CD4-positive, alpha-beta T cell treated with Interleukin-6 at 100 ng/mL for 8 hours (primary cell): ENCODE measurements at places on chromosomes 4 and X.
A peak's percentile ranks its signal among the peaks of the same experiment; 100 is the strongest.

DNA sequence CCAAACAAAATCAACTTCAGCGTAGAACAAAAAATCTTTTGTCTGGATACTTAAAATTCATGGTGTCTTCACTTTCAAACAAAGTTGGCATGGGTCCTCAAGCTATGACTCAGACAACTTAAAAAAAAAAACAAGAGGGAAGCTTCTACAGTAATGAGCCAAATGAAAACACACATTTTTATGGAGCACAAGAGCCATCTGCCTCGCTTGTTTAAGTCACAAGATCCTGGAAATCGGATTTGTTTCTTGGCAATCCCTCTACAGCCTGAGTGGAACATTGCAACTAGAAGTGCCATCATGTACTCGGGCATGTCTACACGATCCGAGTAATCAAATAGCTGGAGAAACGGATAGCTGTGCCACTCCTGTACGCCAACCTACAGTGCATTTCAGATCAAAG lies 22.6 kb downstream of the LAMP2 start:
- DNase-seq = no peak

GRCh38 chrX:149611623-149612175 lies 16.6 kb upstream of the HSFX2 start:
- no peak for DNase-seq

DNA sequence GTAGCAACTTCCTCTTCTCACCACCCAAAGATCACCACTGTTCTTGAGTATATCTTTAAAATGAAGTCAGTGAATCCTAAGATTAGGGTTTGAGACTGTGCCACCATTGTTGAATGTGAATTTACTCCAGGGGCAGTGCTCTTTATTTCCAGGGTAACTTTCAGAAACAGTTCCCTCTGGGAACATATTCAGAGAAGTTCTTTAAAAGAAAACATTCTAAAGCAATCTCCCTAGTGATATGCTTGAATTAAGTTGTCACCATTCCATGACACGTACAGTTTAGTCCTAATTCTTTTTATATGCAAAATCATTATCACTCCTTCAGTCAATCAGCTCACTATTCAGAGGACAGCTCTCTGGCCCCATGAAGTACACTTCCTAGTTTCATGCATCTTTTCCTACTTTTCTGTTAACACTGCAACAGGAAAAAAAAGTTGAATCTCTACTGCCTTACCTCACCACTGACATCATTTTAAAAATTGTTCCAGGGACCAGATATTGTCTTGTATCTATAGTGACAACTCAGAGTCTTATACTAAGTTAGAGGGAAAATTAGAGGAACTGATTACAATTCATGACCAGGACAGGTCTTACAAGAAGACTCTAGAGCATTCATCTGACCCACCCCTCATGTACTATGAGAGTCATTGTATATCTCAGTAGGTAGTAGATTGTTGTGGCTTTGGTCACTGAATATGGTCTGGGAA lies 49.8 kb downstream of the PARM1 start:
- no peak for DNase-seq

- no peak for DNase-seq
Observed at GRCh38 chrX:153821066-153821465, 9.3 kb downstream of the PDZD4 start.

GRCh38 chr4:185068837-185069236 lies 50.5 kb downstream of the HELT start:
- DNase-seq = no peak

GRCh38 chr4:126583509-126583908 lies 1049.2 kb upstream of the INTU start:
- DNase-seq = no peak

DNA sequence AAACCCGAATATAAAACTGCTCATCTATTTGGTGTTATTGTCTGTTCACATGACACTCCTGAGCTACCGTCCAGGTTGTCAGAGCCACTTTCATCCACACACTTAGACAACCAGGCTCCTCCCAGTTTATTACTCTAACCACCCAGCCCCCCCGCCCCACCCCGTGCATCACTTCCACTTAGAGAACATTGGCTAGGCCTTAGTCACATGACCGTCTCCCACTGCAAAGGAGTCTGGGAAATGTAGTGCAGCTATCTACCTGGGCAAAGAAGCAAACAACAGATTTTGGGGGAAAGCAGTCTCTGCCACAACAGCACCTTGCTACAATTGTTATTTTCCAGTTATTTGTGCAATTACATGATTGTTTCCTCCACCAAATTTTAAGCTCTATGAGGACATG lies 57.6 kb upstream of the RBPJ start:
- DNase-seq = no peak

DNA sequence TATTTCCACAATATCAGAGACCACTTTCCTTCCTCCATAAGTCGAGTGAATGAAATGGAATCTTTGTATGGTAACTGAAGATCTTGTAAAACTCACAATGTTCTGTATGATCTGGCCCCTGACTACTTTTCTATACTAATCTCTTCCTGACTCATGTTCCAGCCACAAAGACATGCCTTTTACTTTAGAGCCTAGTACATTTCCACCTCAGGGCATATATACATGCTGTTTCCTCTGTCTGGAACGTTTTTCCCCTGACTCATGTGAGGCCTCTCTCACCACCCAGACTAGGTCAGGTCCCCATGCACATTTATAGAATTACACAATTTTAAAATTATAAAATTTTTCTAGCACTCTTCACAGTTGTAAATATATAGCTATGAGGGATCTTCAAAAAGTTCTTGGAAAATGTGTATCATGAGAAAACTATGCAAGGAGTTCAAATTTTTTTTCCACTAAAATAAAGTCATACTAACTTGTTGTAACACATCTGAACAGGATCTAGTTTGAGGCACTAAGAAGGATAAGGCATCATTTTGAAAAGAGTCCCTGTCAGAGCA lies 208.8 kb downstream of the SH2D1A start:
- no peak for DNase-seq

DNA sequence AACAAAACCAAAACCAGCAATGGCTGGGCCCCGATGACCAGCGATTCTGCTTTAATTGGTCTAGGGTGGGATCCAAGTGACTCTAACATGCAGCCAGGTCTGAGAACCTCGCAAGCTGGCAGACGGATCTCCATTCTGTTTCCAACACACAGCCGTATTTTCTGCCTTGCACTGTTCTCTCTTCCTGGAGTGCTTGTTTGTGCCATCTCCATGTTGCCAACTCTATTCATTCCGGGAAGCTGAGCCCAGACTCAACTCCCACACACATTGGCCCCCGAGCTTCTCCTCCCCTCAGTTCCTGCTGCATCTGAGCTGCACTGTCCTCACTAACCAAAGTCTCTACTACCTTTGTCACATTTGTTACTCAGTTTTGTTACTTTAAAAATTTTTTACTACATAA lies 35.6 kb downstream of the GEMIN8 start:
- no peak for DNase-seq

GRCh38 chr4:3685081-3685645 lies 81.0 kb upstream of the ADRA2C start:
- DNase-seq = no peak

DNA sequence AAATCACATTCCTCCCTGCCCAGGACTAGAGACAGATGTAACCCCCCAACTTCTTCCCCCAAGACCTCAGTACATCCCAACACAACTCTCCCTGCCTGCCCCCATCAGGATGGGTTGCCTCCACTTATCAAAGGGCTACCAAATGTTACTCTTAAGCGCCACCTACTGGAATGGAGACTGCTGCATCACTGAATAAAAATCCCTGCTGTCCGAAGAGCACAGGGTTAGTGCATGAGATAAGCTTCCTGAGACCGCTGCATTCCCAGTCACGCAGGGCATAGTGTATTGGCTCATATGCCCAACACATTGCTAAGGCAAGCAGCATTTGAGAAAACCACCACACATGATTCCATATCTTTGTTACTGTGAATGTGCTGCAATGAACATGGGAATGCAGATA lies 544.5 kb downstream of the PPP4R3C start:
- DNase-seq = no peak

GRCh38 chr4:109171070-109171469 lies 131.4 kb downstream of the COL25A1 start:
- DNase-seq = no peak

DNA sequence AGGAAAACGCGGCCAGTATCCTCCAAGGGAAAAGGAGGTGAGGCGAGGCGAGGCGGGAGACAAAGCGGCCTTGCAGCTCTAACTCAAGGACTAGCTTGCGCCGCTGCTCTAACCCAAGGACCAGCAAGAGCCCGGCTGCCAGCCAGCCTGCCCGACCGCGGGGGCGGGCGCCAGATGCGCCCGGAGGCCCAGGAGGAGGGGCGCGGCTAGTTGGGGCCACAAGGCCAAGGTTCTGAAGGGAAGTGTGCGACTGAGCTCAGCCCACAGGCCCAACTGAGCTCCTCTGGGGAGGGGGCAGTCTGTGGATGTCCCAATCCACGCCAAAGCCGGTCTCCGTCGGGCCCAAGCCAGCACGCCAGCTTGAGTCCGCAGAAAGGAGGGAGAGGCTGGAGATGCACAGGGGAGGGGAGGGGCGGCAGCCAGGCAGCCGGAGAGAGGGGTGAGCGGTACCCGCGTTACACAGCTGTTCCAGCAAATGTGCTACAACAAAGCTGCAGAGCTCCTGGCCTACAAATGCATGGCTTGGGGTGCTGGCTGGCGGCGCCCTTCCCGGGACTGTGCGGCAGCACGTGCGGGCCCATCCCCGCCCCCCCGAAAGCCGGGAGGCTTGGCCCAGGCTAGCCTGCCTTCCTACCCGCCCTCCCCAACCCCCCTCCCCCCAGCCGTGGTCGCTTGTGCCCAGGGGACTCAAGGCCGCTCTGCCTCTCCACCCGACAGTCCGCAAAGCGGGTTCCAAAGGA lies 637 bp downstream of the AMER1 start:
- peak; percentile 4 for DNase-seq

- no peak for DNase-seq
Observed at GRCh38 chr4:56787380-56787779, 34.1 kb downstream of the SPINK2 start.

GRCh38 chr4:110004556-110004955 lies 91.9 kb downstream of the EGF start:
- DNase-seq = no peak

DNA sequence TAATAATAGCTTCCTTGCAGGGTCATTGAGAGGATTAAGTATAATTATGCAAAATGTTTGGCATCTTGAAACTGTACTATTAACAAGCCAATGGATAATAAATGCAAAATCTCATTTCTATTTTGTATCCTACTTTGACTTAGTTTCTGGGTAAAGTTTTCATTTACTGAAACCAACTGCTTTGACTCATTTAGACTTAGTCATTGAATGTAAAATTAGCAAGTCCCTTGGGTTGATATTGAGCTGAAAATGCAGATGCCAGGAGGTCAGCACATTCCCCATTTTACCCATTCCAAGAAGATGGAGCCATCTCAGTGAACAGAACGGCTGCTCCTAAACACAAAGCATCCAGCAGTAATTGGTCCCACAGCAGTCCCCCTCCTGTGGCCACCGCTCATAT lies 74.7 kb upstream of the GATB start:
- DNase-seq = no peak

DNA sequence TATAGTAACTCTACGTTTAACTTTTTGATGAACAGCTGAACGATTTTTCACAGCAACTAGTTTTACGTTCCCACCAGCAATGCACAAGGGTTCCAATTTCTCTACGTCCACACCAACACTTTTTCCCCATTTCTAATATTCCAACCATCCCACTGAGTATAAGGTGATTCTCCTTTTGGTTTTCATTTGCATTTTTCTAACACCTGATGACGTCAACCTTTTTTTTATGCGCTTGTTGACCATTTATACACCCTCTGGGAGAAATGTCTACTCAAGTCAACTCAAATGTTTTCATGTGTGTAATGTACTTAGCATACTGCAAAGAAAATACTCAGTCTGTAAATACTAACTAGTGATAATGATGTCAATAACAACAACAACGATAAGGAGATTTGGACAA lies 177.2 kb upstream of the TENM3 start:
- no peak for DNase-seq

- DNase-seq = peak; percentile 13
Observed at GRCh38 chrX:103483720-103484119, 35.6 kb downstream of the RAB40A start.

DNA sequence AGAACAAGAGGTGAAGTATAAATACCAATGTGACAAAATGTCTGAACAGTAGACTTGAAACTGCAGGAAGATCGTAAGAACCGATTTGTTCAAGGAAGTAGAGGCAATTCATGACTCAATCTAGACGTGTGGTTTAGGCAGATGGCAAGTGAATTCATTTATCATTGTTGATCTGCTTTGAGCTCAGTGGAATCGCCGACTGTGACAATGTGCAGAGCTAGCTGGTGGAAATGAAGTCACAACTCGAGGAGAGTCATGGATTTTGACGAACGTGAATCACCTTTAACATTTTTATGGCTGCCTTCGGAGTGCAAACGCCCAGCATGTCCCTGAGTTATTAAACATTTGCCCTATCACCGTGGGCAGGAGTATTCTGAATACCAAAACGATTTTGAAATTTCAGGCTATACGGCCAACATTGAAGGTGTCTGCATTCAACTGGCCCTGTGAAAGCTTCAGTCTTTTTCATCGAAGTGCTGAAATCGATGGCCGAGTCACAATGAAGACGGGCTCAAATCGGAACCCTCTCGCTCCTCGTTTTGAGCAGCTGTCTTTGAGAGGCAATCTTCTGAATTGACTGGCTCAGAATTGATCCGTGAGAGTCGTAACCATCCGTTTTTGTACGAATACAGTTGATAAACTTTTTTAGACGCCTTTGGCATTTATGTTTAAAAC lies 689 bp upstream of the OGT start:
- DNase-seq = peak; percentile 68

GRCh38 chr4:173382349-173382748 lies 11.6 kb downstream of the SAP30 start:
- DNase-seq = no peak

DNA sequence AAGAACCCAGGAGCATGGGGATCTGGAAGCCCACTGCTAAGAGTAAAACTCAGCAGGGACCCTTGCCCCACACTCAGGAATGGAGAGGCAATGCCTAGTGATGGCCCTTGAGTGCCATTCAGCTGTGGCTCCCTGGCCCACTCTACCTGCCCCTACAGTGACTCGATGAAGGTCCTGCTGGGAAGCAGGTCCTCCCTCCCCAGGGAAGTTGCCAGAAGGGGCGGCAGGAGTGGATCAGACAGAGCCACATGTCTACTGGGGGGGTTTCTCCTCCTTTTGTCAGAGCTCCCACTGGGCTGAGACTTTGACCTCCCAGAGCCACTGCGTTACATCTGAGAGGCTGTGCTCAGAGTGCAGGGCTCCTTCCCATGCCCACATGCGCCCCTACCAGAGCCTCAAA lies 1.2 kb downstream of the SLC10A3 start:
- DNase-seq = no peak

- no peak for DNase-seq
Observed at GRCh38 chr4:177410566-177410965, 31.7 kb downstream of the AGA start.

- no peak for DNase-seq
Observed at GRCh38 chrX:140064993-140065392, 99.7 kb upstream of the CXorf66 start.

GRCh38 chr4:3042226-3042625 lies 32.1 kb downstream of the HTT-AS start:
- DNase-seq = no peak

DNA sequence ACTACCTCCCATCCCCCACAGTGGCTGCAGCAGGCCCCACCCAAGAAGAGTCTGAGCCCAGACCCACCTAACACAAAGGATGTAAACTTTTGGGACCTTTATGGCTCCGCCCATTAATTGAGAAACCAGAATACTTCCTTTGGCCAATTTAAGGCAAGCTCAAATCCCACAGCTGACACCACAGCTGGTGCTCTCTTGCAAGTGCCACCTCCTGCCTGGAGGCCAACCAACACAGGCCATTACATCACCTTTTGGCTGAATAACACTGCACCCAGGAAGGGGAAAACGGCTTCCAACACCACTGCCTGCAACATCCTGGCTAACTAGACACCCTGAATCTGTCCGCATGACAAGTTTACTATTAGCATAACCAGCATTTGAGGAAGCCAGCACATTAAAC lies 248.8 kb downstream of the PRDM5 start:
- DNase-seq = no peak
